C1 segment of cervical spinal cord (tissue), 14 donors: ENCODE measurements at places on chromosomes 6 and 20.

DNA sequence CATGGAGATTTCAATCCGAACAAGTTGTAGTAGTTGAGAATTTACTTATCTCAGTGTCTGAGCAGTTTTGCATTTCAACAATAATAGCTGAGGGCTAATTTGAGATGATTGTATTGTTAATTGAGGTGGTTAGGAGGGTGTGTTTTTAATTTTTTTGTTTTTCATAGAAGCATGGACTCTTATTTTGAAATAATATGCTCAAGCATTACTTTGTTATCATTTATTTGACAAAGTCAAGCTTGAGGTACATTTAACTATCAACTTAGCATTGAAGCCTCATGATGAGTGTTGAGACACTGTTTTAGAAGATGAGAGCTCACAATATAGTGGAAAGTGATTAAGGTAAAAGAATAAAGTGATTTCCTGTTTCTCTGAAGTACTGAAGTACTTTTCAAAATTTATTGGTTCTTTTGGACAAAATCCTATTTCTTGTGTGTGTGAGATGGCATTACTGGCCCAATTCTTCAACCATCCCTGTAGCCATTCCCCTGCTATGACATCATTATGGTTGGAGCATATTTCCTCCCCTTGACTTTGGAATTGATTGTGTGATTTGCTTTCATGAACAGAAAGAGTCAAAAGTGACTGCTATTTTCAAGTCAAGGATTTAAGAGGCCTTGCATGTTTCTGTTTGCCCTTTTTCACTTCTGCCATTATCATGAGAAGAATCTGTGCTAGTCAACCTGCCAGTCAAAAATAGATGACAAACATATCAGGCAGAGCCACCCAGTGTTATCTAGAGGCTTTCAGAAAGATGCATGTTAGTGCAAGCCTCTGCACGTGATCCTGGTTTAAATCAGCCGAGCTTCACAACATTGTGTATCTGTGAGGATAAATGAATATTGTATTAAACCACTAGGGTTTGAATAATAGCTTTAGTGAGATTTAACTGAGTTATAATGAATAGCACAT, 1112.3 kb upstream of the CITED2 start:
- no peak for DNase-seq

DNA sequence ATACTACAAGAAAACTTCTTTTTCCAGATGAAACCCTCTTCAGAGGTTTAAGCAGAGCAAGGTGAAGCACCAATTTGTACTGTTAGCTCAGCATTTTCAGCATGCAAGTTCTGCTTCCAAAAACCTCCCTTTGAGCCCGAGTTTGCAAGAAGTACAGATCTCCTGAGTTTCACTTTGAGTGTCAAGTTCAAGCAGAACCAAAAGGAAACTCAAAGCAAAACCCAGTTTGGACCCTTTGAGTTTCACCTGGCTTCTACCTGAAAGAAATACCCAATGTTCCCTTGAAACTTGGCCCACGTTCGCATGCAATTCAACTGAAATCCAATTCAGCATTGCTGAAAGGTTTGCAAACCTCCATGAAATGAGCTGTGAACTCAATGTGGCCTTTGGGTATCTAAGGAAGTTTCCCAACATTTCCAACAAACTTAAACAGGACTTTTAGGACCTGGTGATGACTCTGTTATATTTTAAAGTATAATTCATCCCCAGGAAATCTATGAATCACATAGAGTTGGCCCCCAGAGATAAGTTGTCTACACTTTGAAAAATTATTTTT, 62.9 kb upstream of the HBS1L start:
- DNase-seq = no peak

GRCh38 chr6:53095716-53096115, 30.5 kb downstream of the FBXO9 start:
- DNase-seq = no peak

- no peak for DNase-seq
These were observed 39.8 kb upstream of the ISM1 start for GRCh38 chr20:13180986-13181889.
